ENCODE measurements at places on chromosomes 2 and 18.

- DNase-seq, result no peak
Measured at GRCh38 chr2:85134255-85134895, 1.2 kb downstream of the TCF7L1 start.

DNA sequence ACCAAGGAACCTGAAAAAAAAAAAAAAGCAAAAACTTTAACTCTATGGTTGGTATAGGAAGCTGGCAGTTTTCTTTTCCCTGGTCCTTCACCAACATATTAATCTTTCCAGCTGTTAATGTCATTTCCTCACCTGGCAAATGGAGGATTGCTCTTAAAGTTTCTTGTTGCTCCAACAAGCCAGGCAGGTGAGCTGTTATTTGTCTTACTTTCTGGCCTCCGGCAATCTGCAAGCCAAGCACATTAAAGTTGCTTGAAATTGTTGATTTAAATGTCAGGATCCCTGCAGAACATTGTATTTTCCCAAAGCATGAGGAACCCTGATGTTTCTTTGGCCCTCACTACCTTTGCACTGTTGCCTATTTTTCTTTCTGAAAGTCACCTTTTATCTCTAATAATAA, 664.9 kb downstream of the METTL4 start:
- DNase-seq, result no peak

DNA sequence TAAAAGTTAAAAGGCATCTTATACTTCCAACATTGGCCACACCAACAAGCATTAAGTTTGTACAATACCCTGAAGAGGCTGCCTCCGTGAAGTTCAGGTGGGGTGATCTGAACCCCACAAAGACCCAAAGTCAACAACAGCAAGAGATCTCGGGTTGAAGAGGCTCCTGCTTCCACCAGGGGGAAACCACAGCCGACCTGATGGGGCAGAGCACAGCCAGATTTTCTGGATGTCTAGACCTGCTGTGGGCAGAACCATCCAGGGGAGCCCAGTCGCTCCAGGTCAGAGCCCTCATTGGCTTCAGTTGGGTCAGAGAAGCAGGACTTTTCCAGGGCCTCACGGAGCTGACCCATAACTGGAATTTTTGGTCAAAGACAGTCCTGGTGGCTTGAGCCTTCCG, 66.5 kb upstream of the ACKR3 start:
- DNase-seq, result no peak

- no peak for DNase-seq
Measured at GRCh38 chr18:68438983-68439382, 275.9 kb downstream of the TMX3 start.

DNA sequence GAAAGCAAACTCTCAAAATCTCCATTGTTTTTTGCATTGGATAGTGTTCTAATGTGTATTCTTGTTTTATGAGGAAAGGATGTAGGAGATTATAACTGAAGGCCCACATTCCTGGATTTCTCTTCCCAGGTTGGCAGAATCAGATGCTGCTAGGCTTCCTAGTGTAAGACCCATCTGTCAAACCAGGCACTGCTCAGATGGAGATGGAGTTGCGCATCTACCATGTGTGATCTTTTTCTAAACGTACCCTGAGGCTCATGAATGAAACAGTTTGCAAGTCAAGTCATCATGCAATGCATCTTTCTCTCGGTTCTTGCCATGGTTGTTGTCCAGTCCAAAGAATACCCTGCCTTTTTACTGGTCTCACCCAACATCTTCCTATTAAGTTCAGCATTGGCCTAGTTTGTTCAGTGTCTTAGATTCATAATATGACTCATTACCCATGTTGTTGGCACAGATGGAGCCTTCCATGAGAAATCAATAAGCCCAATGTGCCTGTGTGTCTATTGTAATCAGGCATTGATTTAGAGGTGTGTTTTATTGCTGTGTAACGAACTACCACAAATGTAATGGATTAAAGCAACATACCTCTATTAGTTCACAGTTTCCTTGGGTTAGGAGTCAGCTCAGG, 127.4 kb downstream of the NYAP2 start:
- DNase-seq, result no peak

DNA sequence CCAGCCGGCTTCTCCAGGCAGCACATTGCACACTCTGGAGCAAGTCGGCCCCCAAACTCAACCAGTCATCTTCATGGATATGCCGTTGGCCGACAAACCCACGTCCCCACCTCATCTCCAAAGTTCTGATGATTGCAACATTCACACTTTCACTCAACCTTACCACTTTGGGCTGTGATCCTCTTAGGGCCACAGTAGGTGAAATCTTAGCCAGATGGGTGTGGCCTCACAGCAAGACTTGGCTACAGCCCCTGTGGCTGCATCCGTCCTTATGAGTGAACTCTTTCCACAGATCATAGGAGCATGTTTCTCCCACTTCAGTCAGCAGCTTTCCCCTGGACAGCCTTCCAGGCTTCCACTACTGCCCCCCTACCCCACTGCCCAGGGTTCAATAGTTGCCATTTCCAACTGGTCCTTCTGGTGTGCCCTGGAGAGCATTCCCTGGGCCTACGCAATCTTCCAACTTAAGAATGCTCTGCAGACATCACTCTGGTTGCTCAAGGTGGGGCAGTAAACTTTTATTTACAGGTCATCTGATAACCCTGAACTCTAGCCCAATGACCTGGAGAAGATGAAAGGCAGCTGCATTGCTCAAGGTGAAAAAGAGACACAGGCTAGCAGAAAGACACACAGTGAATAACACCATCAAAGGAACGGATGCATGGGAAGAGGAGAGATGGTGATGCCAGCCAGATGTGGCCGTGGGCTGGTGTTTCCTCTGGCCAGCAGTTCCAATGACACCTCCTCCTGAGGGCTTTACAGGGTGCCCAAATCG, 34.5 kb downstream of the ARL4C start:
- DNase-seq, result no peak

DNA sequence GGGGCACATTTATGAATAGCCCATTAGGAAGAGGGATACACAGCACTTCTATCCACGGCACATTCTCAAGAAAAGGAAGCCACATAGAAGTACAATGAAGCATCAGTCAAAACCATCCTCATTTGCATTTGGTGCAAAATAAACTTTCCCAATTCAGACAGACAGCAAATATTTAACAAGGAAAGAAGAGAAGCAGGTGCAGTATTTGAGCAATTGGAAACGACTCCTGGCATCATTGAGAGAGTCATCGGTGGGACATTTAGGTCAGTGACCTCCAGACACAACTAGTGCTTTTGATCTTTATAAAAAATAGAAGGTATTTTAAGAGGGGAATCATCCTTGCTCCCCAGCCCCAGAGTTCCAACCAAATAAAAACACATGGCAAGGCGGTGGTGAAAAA, 118.0 kb downstream of the MREG start:
- no peak for DNase-seq

- DNase-seq, result no peak
Measured at GRCh38 chr2:167776359-167776758, 471.0 kb downstream of the STK39 start.

GRCh38 chr2:161030260-161031063, 129.8 kb upstream of the TANK start:
- no peak for DNase-seq
